ENCODE measurements at places on chromosomes 5 and 9. TPM values are rescaled to one million over a fixed set of nuclear protein-coding genes. Genes with fewer than 3 reads are reported as not detected.

PTPN3 gene
- 5.3 TPM for total RNA-seq

TMC1 gene
- 0.78 TPM for total RNA-seq

IL13 gene
- total RNA-seq, result not detected

NIM1K gene
- 9.0 TPM for total RNA-seq

PTGS1 gene
- total RNA-seq, result 0.47 TPM

HDAC3 gene
- total RNA-seq, result 46.5 TPM

LRRC70 gene
- total RNA-seq, result 4.1 TPM

EDIL3 gene
- total RNA-seq, result 78.0 TPM

CD72 gene
- total RNA-seq, result 0.47 TPM

CRHBP gene
- total RNA-seq, result 2.3 TPM

RFESD gene
- total RNA-seq, result 1.4 TPM

WNT8A gene
- total RNA-seq, result not detected

NEUROG1 gene
- 1.1 TPM for total RNA-seq

SLC4A9 gene
- total RNA-seq, result under 0.01 TPM

GLRA1 gene
- total RNA-seq, result 0.16 TPM

SLC6A18 gene
- not detected for total RNA-seq

NIPAL4 gene
- not detected for total RNA-seq

SLC34A1 gene
- total RNA-seq, result not detected

PIP5KL1 gene
- total RNA-seq, result 1.4 TPM

TSPAN17 gene
- total RNA-seq, result 27.1 TPM

OR1L8 gene
- not detected for total RNA-seq

ZDHHC11 gene
- total RNA-seq, result 7.2 TPM

IL17B gene
- not detected for total RNA-seq

SLC46A2 gene
- total RNA-seq, result not detected

PCDHGA8 gene
- 8.0 TPM for total RNA-seq

Measured in occipital lobe (tissue), 3 donors.